Neural progenitor cell (in vitro differentiated cells): ENCODE measurements at places on chromosomes 3 and 15.

GRCh38 chr3:78887547-78888011 is 880.2 kb downstream of the ROBO1 start:
- no peak for DNase-seq

- no peak for DNase-seq
These were observed 168.4 kb downstream of the TUSC7 start for GRCh38 chr3:116877968-116878367.

DNA sequence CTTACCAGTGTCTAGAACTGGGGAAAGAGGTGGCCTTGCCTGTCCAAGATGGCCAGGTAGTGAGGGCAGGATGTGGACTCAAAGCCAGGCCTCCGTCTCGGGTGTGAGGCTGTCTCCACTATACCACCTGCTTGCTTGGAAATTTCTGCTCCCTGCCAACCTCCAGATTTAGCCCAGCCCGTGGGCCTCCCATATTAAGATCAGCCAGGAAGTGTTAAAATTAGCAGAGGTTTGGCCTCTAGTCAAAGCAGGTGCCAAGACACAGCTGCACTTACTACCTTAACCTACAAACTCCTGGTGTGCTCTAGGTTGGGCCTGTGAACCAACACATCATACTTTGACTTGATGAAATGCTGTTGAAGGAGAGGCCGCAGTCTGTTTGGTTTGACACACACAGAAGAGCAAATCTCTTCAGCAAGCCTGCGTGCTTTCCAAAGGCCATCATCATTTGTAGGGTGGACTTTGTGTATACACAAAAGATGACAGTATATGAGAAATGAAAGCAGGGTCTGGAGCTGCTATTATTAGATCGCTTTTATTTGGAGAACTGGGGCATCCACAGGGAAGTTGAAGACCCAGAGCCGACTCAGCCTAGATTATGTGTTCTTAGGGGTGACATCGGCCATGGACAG is 206.5 kb downstream of the XXYLT1 start:
- no peak for DNase-seq

DNA sequence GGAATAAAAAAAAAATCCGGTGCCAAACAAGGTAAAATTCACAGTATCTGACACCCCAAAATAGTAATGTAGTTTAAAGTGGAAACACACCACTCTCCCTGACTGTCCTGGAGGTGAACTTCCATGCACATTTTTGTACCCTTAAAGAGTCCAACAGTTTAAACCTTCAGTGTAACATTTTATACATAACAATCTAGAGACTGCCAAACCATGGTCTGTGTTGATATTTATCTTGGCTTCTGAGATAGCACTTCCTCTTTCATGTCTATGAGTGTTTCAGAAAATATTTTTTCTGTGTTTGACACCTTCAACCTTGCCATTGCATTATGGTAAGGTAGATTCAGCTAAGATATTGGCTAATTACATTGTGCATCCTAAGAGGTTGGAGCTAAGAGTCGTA is 13.9 kb downstream of the TMEM45A start:
- no peak for DNase-seq

GRCh38 chr3:45021524-45022297 is 4.4 kb upstream of the CLEC3B start:
- no peak for DNase-seq

- no peak for DNase-seq
These were observed 196.4 kb downstream of the RORA start for GRCh38 chr15:61032600-61033286.

DNA sequence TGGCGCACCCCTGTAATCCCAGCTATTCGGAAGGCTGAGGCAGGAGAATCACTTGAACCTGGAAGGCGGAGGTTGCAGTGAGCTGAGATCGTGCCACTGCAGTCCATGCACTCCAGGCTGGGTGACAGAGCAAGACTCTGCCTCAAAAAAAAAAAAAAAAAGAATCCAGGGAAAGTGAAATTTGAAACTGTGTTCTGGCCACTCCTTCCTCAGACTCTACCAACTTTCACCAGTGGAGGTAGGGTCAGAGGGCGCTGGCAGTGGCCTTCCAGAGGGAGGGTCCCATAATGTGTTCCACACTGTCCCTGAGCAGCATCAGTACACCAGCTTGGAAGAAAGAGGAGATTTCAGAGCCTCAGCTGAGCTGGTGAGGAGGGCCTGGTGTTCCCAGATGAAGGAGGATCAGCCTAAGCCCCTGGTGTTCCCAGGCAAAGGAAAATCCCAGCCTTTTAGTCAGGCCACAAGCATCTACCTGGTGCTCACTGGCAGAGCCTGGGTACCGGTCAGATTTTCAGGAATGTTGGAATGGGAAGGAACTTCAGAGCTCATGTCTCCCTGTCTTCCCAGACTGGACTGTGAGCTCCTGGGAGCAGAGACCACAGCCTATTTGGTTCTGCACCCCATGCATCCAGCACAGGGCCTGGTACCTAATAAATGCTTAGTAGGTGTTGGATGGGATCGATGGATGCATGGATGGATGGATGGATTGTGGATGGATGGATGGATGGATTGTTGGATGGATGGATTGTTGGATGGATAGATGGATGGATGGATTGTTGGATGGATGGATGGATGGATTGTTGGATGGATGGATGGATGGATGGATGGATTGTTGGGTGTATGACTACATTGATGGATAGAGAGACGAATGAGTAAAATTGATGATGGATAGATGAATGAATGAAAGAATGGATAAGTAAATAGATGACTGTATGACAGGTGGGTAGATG is 117.9 kb downstream of the CORO2B start:
- DNase-seq, result no peak

DNA sequence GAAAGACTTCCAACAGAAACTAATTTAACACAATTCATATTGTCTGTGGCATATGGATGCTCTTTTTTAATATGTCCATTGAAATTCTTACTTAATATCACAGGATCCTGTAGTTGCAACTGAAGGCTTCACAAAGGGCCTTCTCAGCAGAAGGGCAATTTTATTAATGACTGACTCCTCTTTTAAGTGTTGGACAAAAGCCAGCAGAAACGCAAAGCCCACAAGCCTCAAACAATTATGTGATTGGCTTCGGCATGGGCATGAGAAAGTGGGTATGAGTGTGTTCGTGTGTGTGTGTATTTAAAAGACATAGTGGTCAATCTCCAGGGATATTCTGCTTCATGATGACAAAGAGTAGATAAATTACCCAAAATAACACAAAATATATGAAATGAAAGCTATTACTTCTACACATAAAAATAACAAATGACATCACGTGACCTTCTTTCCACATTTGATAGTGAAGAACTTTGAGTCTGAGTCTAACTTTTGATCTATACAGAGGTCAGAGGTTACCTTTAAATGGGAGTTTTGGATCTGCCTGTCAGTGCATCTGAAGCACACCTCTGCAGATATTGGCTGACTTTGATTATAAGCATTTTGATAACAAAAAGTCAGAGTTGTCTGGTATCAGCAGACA is 496.9 kb downstream of the CADM2 start:
- DNase-seq, result no peak

- DNase-seq, result no peak
These were observed 665.4 kb downstream of the NLGN1 start for GRCh38 chr3:174062923-174063322.

DNA sequence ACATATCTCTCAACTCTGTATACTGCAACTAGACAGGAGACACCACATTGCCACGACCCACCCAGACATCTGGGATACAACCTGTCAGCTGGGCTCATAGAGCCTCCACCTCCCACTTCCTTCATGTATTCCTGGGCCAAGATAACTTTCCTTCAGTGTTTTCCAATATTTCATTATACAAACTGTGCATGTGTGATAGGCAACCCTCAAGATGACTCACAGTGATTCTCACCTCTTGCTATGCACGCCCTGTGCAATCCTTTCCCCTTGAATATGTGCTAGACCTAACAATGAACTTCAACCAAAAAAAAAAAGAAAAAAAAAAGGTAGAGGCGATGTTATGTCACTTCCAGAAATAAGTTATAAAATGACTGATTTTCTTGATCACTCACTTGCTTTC is 138.0 kb upstream of the ALCAM start:
- no peak for DNase-seq

- no peak for DNase-seq
These were observed 52.4 kb upstream of the RGMA start for GRCh38 chr15:93141371-93141794.

- no peak for DNase-seq
These were observed 44.1 kb downstream of the DHX36 start for GRCh38 chr3:154280161-154280560.

- DNase-seq, result no peak
These were observed 8.8 kb downstream of the TMEM40 start for GRCh38 chr3:12750223-12750622.

DNA sequence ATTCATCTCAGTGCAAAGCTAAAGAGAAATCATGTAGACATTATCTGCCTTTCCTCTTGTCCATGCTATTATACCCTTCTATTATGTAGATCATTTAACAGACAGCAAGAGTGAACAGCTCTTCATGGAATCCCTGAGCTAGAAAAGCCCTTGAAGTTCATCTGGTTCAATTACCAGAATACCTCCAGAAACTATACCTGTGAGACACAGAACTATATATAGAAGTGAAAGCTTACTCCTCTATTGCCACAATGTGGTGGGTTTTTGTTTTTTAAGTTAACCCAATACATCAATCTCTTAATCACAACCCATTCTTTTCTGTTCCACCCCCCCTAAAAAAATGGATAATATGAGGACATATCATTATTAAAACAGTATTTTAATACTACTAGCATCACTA is 347.7 kb downstream of the PLCL2 start:
- DNase-seq, result no peak
